AG08395 (cell line): ENCODE measurements at places on chromosomes 1 and 21.

DNA sequence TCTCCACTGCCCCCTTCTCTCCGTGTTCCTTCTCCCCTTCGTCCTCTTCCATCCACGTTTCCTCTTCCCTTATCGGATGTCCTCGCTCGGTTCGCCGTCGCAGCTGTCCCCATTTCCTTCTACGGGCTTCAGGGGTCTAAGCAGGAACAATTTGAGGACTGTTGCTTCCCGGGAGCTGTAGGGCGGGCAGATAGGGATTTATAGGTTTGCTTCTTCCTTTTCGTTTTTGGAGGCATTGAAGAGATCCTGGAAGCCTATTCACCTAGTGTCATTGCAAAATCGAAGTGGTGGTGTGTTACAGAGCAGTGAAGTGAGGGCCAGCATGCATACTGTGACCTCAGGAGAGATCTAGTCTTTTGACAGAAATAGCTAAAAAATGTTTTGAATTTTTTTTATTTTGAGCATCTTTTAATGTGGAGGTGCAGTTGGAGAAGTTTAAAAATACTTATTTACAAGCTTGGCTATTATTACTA, 897 bp downstream of the ZYG11B start:
- peak; percentile 15 for DNase-seq

- DNase-seq, result no peak
Measured at GRCh38 chr1:223682502-223682901, 17.0 kb upstream of the CAPN8 start.

- no peak for DNase-seq
Measured at GRCh38 chr1:103075316-103076000, 32.9 kb downstream of the COL11A1 start.

DNA sequence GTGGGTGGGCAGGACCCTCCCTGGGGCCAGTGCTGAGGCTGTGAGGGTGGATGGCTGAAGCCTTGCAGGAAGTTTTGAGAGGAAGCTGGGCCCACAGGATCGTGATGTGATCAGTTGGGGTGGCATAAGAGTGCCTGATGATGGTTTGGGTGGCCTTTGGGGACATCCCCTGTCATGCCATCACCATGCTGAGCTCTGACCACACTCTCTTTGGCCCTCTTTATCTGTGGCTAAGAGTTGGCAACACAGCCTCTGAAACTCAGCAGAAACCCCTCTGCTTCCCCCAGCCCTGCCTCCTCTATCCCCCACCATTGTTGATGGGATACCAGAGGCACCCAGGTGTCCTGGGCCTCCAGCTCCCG, 19.8 kb downstream of the MIIP start:
- no peak for DNase-seq

GRCh38 chr1:205626216-205626615, 5.6 kb downstream of the ELK4 start:
- DNase-seq, result no peak

- no peak for DNase-seq
Measured at GRCh38 chr1:168405906-168406549, 125.4 kb downstream of the TBX19 start.

GRCh38 chr1:71780681-71781080, 501.7 kb downstream of the NEGR1 start:
- DNase-seq, result no peak
